ENCODE measurements at places on chromosomes 3 and 15.
A peak's percentile ranks its signal among the peaks of the same experiment; 100 is the strongest.

DNA sequence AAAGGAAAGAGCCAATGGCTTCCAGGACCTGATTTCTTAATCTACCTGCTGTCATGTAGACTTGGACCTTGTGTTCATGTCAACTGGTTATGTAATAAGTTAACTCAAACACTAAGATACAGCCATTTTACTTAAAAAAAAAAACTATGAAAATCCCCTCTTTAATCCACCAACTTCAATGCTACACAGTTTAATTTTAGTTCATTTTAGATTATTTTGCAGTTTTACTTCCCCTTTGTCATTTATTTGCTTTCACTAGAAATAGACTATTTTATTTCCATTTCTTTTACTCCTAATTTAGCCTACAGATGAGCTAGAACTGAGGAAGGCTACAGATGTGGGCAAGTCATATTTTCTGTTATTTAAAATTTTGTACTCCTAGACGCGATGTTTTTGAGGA, 10.7 kb upstream of the DNAJC13 start:
- DNase-seq: no peak

DNA sequence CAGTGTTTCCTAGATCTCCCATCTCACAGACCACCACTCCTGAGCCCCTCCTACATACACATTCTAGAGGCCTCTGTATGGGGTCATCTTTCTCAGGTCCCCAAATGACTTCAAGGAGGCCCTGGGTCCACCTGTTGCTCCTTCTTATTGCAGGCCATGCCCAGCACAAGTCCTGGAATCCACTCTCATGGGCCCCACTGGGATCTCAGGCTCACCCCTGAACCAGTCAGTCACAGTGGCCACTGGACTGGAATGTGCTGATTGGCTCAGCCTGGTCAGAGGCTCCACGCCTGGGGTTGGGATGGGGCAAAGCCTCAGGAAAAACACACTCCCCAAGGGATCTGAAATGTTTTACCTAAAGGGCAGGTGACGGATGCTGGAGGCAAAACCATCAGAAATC, 55.7 kb downstream of the SPSB4 start:
- DNase-seq: no peak

- peak; percentile 91 for DNase-seq
Observed at GRCh38 chr3:122942937-122943827, 84.4 kb downstream of the SEMA5B start.

GRCh38 chr3:139425745-139426400, 36.4 kb upstream of the COPB2 start:
- no peak for DNase-seq

GRCh38 chr3:67318162-67318561, 320.1 kb downstream of the KBTBD8 start:
- DNase-seq: no peak

DNA sequence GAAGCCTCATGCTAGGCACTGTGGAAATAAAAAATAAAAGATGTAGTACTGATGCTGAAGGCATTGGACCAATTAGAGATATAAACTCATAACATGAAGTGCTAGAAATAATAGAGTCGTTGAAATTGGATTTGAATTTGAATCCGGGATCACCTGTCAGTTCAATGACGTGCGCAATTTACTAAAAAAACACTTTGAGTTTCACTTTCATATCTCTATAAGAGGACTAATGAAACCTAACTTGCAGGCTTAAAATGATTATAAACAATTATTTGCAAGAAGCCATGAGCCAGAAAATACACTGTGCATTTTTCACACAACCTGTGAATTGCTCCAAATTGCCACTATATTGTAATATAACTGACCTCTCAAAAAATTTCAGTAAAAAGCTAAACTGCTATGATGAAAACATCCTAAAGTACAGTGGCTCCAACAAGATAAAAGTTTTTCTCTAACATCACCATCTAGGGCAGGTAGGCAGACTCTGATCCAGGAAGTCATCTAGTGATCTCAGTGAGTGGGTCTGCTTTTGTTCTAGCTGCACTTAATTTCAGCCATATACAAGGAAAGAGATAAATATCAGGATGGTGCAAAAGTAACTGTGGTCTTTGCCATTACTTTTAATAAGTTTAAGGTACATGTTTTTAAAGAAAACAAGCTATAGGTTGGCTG, 440.2 kb downstream of the CNTN6 start:
- no peak for DNase-seq
